Stimulated activated CD4-positive, alpha-beta T cell treated with anti-CD3 and anti-CD28 coated beads, Interleukin-12 subunit alpha, Interleukin-12 subunit beta, amount 100 ng/mL, for 24 hours (primary cell): ENCODE measurements at places on chromosomes 5 and 9.
A peak's percentile ranks its signal among the peaks of the same experiment; 100 is the strongest.

DNA sequence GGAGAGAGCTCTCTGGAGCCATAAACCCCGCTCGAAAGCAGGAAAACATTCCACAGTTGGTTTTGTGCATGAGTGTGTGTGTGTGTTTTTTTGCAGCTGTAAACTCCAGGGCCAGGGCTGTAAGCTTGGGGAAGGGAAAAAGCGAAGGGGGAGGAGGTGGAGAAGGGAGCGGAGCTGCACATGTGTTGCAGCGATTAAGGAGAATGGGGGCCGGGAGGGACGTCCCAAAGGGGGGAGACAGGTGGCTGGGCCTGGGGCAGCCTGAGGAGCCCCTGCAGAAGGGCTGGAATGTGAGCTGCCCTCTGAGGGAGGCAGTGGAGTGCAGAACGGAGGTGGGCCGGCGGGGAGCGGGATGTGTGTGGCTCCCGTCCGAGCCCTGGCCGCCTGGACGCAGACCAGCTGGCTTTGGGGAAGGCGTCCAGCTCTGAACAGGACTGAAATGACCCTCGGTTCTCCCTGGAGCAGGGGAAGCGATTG, 2.7 kb upstream of the MYMK start:
- DNase-seq = no peak

DNA sequence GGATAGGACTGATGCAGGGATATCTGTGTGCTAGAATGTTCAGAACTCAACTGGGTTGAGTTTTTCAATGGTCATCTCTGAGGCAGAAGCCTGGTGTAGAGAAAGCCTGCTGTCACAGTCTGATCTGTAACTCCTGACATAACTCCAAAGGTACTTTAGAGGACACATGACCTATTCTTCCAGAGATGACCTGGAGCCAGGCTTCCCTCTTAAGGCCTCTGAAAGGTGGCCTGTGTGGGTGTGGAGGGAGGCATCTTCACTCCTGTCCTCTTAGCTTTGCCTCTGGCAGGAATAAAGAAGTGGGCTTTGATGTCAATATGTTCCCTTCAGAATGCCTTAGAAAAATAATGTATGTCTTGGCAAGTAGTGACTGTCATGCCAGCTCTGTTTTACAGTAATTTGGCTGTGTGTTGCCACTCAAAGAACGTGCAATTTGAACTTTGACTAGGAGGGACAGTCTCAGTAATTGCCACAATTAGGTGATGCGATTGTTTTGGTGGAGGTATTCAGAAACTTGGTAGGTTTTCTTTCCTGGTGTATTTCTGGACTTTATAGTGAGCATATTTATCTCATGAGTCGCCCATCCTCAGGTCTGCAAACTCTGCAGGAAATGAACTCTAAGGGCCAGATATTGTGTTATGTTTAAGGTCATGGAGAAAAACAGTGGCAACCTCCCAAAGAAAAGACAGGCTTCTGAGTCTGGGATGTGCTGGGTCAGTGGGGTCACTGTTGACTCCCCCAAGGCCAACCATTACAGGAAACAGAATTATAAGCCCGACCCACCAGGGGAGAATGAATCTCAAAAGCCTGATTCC, 3.2 kb upstream of the C5orf63 start:
- DNase-seq = no peak

GRCh38 chr5:61991430-61991829, 314.6 kb upstream of the KIF2A start:
- DNase-seq = no peak

DNA sequence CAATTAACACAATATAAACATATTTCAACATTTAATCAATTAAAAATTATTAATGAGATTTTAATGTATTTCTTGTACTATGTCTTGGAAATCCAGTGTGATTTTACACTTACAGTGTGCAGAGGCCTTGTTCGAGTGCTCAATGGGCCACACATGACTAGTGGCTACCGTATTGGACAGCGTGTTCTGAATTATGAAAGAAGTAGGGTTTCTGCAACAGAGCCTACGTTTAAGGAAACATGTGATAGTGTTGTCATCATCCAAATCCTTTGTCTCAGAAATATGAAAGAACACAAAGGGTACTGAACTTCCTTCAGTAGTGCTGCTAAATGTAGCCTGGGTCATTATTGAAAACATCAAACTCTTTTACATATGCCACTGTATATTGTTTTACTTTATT, 29.5 kb downstream of the NPR3 start:
- DNase-seq = no peak

- no peak for DNase-seq
Observed at GRCh38 chr5:19285286-19285685, 702.7 kb downstream of the CDH18 start.

- no peak for DNase-seq
Observed at GRCh38 chr9:137412431-137412830, 10.5 kb downstream of the EXD3 start.

DNA sequence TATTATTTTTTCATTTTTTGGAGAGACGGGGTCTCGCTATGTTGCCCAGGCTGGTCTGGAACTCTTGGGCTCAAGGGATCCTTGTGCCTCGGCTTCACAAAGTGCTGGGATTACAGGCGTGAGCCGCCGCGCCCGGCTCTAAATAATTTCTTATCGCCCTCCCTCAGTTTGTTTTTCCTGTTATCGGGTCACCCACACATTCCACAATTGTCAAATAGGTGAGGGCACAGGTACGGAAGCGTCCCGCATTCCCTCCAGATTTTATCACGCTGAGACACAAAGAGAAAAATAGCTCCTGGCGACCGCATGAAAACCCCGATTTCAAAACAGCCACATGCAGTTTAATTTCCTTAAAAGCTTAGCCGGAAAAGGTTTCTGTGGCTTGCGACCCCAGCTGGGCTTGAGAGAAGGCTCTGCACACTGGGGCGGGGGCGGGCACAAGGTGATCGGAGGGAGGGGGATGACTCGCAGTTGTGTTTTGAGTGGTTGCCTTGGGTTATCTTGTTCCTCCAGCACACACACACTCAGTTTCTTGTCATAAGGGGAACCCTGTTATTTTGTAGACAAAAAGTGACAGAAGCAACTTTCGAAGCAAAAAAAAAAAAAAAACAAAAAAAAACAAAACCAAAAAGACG, 717 bp upstream of the IQGAP2 start:
- peak; percentile 81 for DNase-seq

DNA sequence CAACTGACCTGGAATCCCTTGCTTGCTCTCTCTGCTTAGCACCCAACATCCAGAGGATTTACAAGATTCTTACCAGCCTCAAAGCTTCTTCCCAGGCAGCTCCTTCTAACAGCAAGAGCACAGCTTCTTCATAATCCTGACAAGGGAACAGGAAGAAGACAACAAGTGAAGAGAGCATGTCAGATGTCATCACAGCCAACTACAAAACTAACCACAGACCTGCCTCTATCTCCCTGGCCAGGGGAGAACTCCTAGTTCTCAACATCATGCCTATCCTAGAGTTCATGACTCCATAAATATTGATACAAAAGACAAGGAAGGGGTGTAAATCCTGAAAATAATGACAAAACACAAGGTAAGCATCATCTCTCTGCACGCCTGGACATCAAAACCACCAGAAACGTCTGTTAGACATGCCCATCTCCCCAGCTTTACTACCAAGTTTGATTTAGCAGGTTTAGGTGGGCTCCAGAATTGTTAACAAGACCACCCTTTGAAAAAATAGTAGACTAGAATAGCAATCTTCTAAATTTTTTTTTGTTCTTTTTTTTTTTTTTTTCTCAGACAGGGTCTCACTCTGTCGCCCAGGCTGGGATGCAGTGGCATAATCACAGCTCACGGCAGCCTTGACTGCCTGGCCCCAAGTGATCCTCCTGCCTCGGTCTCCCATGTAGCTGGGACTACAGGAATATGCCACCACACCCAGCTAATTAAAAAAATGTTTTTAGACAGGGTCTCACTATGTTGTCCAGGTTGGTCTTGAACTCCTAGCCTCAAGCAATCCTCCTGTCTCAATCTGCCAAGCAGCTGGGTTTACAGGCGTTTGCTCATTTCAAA, 20.2 kb downstream of the ACTL7A start:
- DNase-seq = no peak

- DNase-seq = no peak
Observed at GRCh38 chr5:36526537-36526936, 79.9 kb upstream of the SLC1A3 start.

DNA sequence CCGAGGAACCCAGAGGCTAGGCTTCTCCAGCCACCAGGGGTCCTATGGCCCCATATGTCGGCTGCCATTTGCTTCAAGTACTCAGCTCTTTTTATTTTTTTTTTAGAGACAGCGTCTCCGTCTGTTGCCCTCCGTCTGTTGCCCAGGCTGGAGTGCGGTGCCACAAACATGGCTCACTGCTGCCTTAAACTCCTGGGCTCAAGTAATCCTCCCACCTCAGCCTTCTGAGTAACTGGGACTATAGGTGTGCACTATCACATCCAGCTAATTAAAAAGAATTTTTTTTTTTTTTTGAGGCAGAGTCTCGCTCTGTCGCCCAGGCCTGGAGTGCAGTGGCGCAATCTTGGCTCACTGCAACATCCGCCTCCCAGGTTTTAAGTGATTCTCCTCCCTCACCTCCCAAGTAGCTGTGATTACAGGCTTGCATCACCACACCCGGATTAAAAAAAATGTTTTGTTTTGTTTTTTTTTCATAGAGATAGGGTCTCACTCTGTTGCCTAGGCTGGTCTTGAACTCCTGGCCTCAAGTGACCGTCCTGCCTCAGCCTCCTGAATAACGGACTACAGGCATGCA, 8.9 kb downstream of the CERCAM start:
- DNase-seq = no peak

DNA sequence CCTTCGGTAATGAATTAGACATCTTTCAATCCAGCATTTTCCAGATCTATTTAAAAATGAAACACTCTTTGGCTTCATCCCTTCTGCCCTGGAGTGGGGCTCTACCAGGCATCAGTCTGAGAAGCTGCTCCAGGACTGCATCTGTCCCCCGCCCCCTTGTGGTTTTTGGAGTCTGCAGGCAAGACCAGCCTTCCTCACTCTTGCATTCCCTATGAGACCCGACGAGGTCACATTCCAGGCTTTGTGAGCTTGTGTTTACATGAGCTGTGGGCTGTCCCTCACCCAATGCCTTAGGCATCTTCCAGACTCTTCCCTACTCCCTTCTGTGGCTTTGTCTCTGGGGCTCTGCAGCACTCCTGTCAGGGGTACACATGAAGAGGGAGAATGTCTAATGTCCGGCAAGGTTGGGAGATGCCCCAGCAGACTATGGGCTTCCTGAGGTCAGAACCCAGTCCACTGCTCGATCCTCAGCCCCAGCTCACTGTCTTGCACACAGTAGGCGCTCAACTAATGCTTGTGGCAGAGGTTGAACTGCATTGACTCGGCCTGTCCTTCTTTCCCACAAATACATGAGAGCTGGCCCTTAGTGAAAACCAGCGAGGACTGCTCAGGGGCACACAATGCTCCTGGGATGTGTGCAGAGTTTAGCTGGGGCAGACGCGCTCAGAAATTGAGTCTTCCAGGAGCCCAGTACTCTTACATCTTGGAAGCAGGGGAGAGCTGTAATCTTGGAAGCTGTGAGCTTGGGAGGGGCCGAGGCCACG, 11.7 kb upstream of the GADD45G start:
- no peak for DNase-seq

GRCh38 chr5:179318221-179318955, 26.9 kb downstream of the ADAMTS2 start:
- no peak for DNase-seq

DNA sequence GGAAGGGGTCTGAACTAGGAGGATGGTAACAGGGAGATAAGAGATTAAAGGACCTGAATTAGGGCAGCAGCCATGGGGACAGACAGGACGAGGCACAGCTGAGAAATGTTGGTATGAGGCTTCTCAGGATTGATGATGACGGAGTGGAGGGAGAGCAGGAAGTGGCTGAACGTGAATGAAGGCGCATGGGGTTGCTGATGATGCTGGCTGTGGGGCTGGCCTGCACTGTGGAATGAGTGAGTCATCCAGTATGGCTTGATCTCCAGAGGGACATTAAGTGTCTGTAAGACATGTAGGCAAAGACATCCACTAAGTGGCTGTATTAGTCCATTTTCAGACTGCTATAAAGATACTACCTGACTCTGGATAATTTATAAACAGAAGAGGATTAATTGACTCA, 256.4 kb downstream of the ICE1 start:
- no peak for DNase-seq

DNA sequence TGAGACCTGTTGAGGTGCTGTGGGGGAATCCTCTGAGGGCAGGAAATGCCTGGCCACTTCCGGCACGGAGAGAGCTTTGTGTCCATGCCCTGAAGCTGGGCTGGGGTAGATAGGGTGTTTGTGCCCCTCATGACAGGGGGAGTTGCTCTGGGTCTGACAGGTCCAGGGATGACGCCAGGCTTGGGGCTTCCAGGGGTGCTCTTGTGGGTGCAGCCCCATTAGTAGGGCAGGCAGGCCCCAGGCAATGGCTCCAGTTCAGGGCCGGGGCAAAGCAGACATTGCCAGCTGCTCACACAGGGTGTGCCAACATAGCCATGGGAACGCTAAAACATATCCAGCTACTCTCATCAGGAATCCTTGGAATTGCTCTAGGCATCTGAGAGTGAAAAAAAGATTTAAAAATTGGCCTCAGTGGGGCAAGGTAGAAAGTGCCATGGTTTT, 21.1 kb downstream of the PITX1 start:
- DNase-seq = no peak

- DNase-seq = no peak
Observed at GRCh38 chr5:14174230-14174636, 31.1 kb downstream of the TRIO start.

DNA sequence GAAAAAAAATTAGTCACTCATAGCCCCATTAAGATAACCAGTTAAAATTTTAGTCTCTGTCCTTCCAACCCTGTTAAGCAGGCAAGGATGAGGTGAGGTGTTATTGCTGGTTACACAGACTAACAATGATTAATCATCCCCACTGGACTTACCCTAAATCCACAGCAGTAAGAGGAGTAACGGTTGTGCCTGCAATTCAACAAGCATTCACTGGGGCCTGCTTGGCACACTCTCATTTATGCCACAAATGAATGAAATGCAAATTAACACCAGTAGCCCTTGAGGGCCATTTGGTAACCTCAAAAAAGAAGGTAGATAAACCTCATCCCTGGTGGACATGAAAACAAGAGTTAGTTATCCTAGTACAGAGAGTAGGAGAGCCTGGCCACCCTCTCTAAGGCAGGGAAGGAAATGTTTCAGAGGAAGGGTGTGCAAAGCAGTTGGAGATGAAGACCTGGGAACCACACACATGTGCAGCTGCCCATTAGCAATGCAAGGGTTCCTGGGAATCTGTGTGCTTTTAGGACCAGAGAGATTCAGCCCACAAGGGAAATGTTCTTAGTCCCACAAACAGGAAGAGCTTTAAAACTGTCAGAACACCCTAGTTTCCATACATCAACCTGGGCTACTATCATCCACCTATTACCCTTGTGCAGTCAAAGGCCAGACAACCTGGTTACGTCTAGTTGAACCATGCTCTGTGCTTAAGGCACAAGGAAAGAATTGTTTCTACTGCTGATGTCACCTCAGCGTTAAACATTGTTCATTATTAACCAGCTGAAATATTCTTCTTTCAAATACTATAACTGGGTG, 7.7 kb downstream of the LHFPL2 start:
- no peak for DNase-seq
